Hypothalamus (tissue), 51 donors: ENCODE measurements at places on chromosomes 7 and 10.

DNA sequence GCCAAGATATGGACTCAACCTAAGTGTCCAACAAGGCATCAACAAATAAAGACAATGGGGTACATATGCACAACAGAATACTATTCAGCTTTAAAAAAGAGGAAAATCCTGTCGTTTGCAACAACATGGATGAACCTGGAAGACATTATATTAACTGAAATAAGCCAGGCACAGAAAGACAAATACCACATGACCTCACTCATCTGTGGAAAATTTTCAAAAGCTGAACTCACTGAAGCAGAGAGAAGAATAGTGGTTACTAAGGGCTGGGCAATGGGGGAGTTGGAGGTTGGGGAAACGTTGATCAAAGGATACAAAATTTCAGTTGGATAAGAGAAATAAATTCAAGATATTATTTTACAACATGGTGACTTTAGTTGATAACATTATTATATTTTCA is 221.4 kb upstream of the PITRM1 start:
- no peak for DNase-seq

DNA sequence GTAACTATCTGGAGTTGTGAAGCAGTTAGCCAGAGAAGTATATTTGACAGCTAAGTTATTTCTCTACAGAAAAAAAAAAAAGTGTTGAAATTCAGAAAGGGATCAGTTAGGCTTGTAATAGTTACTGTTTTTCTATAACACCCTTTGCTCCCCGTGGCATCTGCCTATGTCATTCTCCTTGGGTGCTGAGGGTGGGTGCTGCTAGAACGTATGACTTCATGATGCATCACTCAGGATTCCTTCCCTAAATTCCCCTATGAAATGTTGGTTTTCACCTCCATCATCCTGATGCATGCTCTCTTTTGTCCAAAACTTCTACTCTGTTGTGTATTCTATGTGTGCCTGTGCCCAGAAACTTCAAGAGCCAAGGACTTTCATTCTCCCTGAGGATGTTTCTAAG is 536.4 kb downstream of the GRM8 start:
- DNase-seq = no peak

- no peak for DNase-seq
Measured at GRCh38 chr10:113754125-113754524, 2.6 kb downstream of the PLEKHS1 start.

- no peak for DNase-seq
Measured at GRCh38 chr10:75651417-75651816, 220.0 kb downstream of the LRMDA start.

DNA sequence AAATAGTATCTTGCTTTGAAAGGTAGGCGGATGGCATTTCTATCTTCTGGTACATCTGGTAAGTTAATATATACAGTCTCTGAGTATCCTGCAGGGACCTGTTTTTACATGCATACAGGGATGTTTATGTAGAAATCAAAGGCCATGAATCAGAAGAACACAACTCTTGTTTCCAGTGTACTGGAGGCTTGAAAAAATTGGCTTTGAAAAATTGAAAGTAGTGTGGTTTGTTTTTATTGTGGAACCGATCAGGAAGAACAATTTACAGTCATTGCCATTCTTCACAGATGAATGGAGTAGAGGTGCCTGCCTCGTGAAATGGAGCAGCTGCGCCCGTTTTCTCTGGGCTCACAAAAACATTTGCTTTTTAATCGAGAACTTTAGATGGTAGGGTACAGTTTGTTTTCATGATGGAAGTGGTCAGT is 54.0 kb upstream of the RPA3 start:
- no peak for DNase-seq

- DNase-seq = no peak
Measured at GRCh38 chr10:64546073-64546472, 1024.9 kb downstream of the REEP3 start.

GRCh38 chr7:131581241-131582051 is 25.0 kb upstream of the PODXL start:
- DNase-seq = no peak

DNA sequence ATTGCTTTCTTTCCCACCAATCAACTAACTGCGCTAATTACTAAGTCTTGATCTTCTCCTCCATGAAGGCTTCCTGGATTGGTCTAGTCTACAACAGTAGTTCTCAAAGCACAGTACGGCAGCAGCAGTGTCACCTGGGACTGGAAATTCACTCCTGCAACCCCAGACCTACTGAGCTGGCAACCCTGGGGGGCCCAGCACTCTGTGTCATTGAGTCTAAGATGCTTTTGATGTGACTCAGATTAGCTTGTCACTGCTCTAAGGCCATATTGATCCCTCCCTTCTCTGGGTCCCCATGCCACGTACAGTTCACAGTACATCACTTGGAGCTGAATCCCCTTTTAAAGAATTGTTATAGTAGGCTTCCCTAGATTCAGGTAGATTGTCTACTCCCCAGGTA is 65.7 kb upstream of the KMT2C start:
- no peak for DNase-seq

DNA sequence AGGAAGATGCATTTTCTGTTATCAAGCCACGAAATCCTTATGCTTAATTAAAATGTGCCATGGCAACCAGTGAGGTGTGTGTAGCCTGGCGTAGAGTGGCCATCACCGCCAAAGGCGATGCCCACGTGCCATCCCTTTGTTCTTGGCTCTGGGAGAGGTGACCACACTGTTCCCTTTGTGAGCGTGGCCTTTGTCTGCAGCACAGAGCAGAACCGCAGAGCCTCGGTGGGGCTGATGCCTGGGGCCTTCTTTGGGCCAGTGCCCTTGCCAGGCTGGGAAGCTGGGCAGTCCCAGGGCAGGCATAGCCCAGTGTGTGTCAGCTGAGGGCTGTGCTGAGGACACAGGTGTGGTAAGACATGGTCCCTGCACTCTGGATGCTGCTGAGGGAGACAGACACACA is 48.3 kb downstream of the BUB3 start:
- no peak for DNase-seq

DNA sequence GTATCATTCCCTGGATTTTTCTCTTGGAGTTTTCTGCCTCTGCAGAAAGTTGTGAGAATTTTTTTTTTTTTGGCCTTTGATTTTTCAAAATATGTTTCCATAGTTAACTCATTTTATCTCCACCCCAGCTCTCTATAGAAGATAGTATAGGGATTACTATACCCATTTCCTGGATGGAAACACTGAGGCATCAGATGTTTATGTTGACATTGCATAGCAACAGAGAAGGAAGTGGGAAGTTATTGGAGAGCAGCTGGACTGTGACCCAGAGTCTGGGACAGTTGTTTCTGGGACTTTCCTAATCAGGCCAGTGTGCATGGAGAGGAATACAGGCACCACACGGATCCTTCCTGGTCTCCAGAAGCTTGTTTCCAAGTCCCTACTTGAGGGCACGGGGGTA is 158.0 kb downstream of the CDH23 start:
- DNase-seq = no peak

DNA sequence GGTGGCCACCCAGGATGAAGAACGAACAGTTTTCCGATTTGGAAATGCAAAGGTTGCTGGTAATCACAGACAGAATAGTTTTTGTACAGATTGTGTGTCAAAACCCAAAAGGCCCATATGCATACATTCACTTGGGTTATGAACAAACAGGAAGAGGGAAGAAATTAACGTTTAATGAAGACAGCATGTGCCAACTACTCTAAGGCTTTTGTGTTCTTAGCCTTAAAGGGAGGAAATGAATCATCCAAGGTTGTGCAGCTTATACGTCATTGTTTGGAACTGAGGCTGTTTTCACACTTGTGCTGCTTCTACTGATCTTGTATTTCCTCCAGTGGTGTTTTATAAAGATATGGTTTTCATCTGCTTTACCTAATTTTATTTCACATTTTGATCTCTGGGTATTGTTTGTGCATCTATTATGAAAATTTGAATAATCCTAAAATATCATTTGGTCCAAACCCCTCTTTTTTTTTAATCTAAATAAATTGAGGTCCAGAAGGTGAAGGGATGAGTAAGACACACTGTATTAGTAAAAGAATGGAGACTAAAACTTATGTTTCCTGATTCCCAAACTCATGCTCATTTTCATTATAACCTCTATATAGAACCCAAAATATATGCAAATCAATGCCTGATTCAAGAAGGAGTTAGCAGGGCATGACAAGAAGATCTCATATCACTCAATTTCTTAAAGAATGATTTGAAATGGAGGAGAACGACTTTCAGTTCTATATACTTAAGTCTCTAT is 373.1 kb downstream of the THSD7A start:
- DNase-seq = no peak

GRCh38 chr7:106818736-106819135 is 46.3 kb upstream of the PIK3CG start:
- no peak for DNase-seq

DNA sequence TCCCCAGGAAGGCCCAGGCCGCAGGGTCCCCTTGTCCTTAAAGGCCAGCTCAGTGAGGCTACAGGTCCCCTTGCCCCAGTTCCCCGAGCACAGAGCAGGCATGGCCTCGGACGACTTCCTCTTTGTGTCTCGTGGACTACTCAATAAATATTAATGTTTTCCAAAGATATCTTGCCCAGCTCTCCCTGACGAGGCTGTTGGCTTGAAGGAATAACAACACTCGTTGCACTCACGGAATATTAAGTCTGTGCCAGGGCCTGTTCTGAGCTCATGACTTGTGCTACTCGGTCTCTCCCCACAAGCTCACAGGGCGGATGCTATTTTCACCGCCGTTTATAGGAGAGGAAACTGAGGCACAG is 68.2 kb downstream of the CUX1 start:
- no peak for DNase-seq

DNA sequence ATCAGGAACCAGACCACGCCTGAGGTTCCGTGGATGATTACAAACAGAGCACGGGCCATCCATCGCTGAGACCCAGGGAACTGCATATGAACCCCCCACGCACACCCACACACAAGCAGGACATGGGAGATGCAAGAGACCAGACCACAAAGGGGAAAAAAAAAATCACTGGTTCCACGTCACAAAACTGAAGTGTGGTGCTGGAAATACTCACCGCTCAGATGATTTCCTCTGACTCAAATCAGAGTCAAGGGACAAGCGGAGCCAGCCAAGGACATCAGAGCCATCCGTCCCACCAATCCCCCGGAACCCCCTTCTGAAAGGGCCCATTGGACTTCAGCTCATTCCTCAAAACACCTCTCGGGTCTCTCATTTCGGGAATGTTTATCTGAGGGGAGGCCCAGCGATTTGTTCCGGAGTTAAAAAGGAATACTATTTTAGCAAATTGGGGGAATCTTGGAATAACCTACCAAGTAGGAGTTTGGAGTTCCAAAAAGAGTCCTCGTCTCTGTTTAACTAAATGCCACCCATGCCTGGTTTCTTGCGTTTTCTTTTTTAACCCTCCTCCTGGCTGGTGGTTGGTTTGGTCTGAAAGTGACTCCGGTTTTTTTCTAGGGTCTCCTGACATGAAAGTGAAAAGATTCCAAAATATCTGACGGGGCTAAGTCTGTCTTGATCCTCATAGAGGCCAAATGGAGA is 15.0 kb downstream of the SNX8 start:
- no peak for DNase-seq

DNA sequence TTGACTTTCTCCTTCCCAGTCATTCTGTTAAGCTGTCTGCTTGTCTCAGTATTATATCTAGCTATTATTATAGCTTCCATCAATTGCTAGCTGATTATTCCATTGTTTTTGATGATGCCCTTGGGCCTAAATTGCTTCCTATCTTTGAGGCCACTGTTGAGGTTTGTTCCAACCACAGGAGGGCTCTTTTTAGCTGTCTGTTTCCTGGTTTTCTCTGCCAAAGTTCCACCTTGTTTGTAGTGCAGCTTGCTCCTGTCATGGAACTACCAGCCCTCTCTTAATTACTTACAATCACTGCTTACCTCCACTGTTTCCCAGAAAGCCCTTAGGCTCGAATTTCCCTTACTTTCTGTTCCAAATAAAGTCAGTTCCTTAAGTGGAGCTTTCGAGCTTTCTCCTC is 118.7 kb upstream of the SEC61G start:
- DNase-seq = no peak

DNA sequence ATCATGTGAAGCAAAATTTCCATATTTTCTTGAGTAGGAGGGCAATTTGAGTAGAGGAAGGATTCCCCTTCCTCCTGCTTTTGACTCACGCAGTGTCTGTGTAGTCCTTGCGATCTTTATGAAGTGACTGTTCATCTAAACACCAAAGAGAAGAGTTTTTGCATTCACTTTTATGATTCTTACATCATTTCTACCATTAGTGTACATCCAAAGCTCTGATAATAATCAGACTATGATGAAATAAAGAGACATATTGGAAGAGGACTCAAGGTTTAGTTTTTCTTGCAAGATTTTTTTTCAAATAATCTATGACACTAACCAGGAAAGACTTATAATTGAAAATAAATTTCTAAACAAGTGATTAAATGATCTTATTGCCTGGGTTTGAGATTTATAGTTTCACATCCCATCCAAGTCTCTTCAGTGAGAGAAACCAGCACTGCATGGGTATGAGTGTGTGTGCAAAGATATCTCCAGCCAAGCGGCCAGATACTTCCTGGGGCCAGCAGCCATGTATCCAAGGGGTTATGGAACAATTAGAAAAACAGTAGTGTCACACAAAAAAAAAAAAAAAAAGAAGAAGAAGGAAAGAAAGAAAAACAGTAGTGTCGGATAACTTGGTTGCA is 2.0 kb upstream of the ACTA2 start:
- no peak for DNase-seq

DNA sequence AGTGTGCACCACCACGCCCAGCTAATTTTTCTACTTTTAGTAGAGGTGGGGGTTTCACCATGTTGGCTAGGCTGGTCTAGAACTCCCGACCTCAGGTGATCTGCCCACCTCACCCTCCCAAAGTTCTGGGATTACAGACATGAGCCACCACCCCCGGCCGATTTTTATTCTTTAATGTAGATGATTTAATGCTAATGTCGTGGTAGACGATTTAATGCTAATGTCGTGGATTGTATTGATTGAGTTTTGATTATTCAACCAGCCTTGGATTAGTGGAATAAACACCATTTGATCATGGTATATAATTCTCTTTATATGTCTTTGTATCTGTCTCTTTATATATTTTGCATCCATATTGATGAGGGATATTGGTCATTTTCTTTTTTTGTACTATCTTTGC is 52.6 kb downstream of the OGDH start:
- DNase-seq = no peak
